ENCODE measurements at places on chromosomes 2 and 18.
A peak's percentile ranks its signal among the peaks of the same experiment; 100 is the strongest.

DNA sequence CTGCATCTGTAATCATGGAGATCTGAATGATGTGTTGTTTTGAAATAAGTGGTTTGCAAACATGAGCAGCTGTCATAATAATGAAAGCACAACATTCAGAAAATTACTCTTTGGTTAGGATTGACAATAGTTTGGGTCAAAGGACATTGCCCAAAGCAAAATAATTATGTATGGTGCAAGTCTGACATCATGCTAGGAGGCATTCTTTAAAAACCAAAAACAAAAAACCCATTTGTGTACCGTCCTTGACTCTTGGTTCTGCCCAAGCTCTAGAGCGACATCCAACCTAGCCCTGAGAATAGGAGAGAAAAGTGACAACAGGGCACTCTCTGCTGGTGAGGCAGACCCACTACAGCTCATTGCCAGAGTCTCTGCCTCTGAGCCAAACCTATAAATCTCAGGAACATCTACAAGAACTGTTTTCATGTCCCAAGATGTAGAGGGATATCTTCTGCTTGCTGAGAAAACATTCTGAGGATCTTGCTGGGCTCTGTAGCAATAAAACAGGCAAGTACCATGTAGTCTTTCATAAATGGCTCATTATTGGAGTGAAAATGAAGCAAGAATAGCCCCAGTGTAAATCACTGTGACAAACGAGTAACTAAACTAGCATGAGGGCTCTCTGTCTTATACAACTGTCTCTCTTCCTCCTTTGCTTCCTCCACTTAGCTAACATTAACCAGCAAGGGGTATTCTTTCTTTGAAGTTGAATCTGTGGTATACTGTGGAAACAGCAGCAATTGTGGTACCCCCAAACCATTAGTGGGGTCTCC is 266.8 kb upstream of the CXCR4 start:
- H3K36me3 ChIP-seq = no peaks in the 10 kb centered on the region
- no peaks in the 10 kb centered on the region for H3K4me1 ChIP-seq
- peak; percentile 61 for DNase-seq
- H3K4me3 ChIP-seq = no peak overlapping the region
- H3K27ac ChIP-seq = no peak overlapping the region
- H3K27me3 ChIP-seq = no peaks in the 10 kb centered on the region

DNA sequence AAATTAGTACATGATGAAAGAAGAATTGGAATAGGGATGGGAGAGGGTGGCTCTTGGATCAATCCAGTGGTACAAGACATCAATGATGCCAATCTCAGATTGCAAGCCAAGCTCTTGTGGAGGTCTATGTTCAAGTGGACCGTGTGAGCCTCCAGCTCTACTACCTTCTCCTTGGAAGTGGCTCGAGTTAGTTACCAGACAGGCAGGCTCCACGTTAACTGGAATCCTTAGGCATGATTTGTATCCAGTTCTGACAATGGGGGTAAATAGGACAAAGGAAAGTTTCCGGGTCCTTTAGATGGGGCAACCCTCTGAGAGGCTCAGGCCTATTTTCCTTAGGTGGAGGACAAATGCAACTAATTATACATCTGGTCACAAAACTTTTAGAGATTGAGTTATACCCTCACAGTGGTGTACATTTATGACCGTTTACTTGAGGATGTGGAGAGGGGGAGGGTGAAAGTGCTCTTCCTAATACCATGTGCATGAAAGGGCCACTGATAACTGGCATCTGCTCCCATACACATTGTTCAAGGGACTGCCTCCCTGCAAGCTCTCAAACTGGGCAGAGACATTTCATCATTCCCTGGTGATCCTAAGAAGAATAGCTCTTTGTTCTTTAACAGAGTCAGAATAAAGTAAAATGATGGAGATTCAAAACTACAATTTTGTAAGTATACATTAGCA is 180.2 kb downstream of the SOCS6 start:
- no peak for DNase-seq
- H3K27ac ChIP-seq = no peak overlapping the region
- H3K4me3 ChIP-seq = no peak overlapping the region
- peaks cover 4% of the 10 kb centered on the region for H3K4me1 ChIP-seq

DNA sequence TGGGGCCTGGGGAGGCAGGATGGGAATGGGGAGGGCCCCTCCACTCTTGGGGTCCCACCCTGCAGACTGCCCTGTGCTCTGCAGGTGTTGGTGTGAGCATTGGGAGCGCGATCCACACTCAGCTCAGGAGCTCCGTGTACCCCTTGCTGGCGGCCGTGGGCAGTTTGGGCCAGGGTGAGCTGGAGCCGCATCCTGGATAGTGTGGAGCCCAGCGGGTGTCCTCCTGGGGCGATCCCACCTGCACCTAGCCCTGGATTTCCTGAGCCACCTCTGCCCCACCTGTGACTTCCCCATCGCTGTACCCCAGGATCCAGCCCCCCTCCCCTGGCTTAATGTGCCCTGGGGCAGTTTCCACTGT is 2.6 kb downstream of the PROM2 start:
- H3K27me3 ChIP-seq = no peaks in the 10 kb centered on the region
- H3K27ac ChIP-seq = peak overlapping the region; percentile 89
- peaks cover 17% of the 10 kb centered on the region for H3K4me1 ChIP-seq
- H3K36me3 ChIP-seq = no peaks in the 10 kb centered on the region

DNA sequence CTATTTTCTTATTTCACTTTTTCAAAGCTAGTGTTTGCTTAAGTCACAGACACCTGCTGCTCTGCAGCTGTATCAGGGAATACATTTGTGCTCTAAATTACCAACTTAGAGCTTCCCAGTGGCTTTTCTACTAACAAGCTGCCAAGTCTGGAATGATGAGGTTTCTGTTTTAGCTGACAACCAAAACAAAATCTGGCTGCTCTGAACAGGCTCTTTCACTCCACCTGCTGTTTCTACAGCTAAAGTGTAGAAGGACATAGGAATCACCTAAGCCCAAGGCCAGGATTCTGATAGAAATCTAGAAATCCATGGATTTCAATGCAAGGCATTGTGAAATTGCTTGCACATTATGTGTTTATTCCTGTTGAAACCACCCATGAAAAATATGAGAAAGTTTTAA is 201.2 kb downstream of the SUCLG1 start:
- no peaks in the 10 kb centered on the region for H3K36me3 ChIP-seq
- no peak for DNase-seq
- H3K4me1 ChIP-seq = no peaks in the 10 kb centered on the region
- no peaks in the 10 kb centered on the region for H3K27me3 ChIP-seq
- no peak overlapping the region for H3K4me3 ChIP-seq
- no peak overlapping the region for H3K27ac ChIP-seq

DNA sequence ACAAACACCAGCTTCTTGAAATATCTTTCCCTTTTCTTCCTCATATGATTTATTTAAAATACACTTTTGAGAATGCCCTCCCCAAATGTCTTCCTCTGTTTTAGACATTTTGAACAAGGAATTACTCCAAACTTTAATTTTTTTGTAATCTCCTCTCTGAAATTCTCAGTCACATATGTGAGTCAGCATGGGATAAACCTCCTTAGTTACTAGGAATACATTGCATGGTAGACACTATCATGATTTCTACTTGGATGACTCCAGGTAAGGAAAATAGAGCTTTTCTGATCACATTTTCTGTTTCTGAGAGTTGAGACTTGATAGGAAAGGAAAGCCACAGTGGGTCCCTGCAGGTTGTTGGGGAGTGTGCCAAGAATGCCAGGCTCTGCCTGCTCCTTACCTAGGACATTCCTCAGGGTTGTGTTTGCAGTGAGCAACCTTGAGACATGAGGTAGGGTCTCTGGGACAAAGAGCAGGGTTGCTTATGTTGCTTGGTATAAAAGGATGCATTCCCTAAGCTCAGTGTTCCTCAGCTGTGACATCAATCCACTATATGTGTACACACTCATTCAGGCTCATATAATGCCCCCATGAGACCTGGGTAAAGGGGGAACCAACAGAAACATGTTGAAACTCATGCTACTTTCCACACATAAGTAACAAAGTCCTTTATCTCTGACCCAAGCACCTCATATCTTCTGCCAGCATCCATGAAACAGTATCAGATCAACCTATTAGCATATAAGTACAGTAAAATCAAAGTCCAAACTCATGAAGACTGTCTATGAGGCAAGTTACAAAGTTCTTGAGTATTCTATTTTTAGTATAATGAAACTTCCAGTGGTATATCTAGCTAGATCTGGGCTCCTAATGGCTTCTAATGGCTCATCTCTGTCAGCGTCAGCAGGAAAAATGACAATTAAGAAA is 112.8 kb upstream of the SCN1A start:
- DNase-seq = no peak
- H3K4me3 ChIP-seq = no peak overlapping the region
- H3K27ac ChIP-seq = no peak overlapping the region
- H3K27me3 ChIP-seq = no peaks in the 10 kb centered on the region
- no peaks in the 10 kb centered on the region for H3K36me3 ChIP-seq

- no peaks in the 10 kb centered on the region for H3K36me3 ChIP-seq
- no peaks in the 10 kb centered on the region for H3K27me3 ChIP-seq
- H3K27ac ChIP-seq = no peak overlapping the region
- DNase-seq = peak; percentile 48
- no peak overlapping the region for H3K4me3 ChIP-seq
- no peaks in the 10 kb centered on the region for H3K4me1 ChIP-seq
These were observed 201.6 kb downstream of the HDAC4 start for GRCh38 chr2:239199041-239199768.

DNA sequence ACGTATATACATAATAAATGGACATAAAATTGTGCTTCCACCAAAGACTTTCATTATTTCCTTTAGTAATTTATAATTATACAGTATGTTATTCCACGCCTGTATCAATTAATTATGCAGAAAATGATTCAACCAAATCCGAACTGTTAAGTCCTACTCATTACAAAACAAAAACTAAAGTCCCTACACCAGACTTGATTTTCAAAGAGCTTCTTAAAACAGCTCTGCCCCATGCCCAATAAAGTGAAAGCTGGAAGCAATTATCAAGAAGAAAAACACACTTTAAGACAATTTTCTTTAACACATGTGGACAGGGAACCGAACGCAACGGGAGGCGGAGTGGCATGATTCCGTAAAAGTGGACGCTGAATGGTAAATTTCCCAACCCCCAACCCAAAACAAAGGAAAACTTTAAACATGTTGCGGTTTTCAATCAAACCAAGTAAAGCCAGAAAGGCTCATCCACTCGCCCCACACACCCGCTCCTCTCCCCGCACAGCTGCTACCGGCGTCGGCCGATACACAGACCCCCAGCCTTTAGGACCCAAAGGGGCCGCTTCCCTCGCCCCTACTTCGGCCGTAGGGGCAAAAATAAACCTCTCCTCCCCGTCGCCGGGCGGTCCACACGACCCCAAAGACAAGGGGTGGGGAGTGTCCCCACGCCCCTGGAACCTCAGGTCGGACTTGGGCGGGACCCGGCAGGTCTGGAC is 705 bp downstream of the YES1 start:
- H3K4me3 ChIP-seq = peak overlapping the region; percentile 89
- H3K36me3 ChIP-seq = no peaks in the 10 kb centered on the region
- DNase-seq = no peak
- H3K27me3 ChIP-seq = no peaks in the 10 kb centered on the region
- H3K27ac ChIP-seq = peak overlapping the region; percentile 92
- peaks cover 5% of the 10 kb centered on the region for H3K4me1 ChIP-seq
